ENCODE measurements at places on chromosomes 5 and 9.

DNA sequence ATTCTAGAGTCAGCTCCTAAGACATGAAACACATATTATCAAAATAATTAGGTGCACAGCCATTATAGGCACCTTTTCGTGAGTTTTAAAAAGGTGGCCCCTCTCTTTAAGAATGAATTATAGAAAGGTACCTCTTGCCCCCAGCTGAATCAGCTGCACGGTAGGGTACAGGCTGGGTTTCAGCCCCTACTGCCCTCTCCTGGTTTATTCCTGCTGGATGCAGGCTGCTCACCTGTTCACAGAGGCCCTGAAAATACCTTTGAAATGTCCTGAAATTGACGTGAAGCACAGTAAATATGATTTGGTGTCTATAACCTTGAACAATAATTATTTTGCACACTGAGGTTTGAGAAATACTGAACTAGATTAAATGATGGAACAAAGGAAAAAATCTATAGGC is 504.8 kb upstream of the SGCD start:
- DNase-seq = no peak

DNA sequence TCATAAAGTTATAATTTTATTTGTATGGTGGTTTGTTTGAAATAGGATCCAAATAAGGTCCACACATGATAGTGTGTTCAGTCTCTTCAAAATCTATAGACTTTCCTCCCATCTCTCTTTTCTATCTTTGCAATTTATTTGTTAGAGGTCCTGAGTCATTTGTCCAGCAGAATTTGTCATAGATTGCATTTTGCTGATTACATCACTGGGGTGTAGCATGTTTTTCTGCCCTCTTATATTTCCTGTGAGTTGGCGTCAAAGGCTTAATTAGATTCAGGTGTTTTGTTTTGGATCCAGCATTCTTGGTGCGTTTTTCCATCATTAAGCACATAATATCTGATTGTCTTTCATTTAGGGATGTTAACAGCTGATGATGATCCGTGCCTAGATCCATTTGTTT is 15.0 kb downstream of the CYFIP2 start:
- no peak for DNase-seq

- DNase-seq = no peak
Measured at GRCh38 chr5:133428072-133428660, 184.2 kb downstream of the FSTL4 start.

- DNase-seq = no peak
Measured at GRCh38 chr5:173625673-173626504, 9.4 kb upstream of the BOD1 start.

DNA sequence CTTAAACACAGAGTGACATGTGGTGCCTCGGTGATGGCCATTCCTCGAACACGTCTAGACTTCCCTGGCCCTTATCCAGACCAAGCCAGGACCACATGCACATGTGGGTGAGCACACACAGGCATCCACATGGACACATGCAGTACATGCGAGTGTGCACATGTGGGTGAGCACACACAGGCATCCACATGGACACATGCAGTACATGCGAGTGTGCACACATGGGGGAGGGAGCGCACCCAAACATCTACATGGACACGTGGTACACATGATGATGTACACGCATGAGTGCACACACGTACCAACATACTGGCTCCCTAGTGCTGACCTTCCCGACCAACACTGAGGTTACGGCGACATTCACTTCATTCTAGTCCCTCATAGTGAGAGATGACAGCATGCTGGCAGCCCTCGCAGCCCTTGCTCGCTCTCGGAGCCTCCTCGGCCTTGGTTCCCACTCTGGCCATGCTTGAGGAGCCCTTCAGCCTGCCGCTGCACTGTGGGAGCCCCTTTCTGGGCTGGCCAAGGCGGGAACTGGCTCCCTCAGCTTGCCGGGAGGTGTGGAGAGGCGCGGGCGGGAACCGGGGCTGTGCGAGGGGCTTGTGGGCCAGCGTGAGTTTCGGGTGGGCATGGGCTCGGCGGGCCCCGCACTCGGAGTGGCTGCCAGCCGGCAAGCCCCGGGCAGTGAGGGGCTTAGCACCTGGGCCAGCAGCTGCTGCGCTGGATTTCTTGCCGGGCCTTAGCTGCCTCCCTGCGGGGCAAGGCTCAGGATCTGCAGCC is 186.8 kb downstream of the HSPA4 start:
- no peak for DNase-seq

DNA sequence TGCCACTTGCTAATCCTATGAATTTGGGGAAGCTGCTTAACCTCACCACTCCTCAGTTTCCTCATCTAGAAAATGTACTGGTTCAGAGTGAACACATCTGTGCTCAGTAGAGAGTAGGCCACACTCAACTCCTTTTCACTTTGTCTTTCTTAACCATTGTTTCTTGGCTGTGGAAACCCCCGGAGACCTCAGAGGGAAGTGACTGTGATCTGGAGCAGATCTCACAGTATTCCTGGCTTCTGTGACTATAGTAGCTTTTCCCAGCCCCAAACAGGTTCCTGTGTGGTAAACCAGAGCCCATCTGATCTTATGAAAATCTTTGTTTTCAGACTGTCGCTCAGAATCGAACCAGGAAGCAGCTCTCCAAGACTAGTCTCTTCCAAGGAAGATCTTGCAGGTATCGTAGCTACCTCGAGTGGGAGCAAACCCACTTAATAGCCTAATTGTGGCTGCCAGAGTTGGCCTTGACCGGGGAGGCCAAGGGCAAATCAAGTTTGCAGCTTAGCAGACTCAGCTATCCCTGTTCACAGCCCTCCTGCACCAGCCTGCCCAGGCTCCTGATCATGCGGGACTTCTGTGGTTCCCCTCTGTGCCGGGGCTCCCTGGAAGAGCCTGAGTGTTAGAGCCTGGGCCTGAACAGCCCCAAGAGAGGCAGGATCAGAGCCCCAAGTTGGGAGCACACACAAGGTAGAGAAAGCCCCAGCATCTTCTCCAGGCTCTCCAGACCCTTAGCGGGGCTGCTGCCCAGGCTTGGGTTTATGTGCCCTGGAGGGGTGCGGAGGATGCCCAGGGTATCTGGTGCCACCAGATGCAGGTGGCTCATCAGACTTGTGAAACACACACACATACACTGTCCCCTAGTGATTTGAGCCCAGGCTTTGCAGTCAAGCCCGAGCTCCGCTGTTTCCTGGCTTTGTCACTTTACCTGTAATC is 52.2 kb upstream of the ANGPTL2 start:
- DNase-seq = no peak

GRCh38 chr9:20619487-20620200 is 2.7 kb downstream of the MLLT3 start:
- no peak for DNase-seq

- no peak for DNase-seq
Measured at GRCh38 chr5:50832657-50833284, 166.3 kb downstream of the PARP8 start.

- no peak for DNase-seq
Measured at GRCh38 chr9:89304020-89304833, 6.8 kb upstream of the CKS2 start.

DNA sequence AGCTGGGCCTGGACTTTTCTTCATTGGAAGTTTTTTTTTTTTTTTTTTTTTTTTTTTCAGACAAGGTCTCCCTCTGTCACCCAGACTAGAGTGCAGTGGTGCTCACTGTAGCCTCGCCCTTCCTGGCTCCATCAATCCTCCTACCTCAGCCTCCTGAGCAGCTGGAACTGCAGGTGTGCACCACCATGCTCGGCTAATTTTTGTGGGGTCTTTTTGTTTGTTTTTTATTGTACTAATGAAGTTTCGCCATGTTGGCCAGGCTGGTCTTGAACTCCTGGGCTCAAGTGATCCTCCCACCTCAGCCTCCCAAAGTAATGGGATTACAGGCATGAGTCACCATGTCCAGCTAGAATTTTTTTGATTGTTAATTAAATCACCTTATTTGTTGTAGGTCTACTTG is 3.6 kb downstream of the DNAJC18 start:
- DNase-seq = no peak

- DNase-seq = no peak
Measured at GRCh38 chr5:146877178-146877681, 1.3 kb downstream of the PPP2R2B start.

DNA sequence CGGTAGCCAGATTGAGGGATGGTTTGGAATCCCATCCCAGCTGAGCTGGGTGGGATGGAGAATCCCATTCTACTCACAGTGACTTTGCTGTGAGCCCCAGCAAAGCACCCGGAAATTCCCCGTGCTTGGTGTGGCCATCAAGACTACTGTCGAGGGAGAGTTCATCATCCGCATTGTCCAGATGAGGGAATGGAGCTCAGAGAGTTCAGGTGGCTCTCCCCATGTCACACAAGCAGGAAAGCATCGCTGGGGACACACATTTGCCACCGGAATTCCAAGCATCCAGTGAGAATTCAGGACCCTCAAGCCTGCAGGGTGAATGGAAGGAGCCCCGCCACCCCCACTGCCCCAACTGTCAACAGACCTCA is 54.4 kb downstream of the HRH2 start:
- DNase-seq = no peak

- no peak for DNase-seq
Measured at GRCh38 chr9:32265037-32265436, 119.4 kb upstream of the ACO1 start.

GRCh38 chr9:136312436-136312835 is 8.5 kb upstream of the CCDC187 start:
- DNase-seq = no peak

DNA sequence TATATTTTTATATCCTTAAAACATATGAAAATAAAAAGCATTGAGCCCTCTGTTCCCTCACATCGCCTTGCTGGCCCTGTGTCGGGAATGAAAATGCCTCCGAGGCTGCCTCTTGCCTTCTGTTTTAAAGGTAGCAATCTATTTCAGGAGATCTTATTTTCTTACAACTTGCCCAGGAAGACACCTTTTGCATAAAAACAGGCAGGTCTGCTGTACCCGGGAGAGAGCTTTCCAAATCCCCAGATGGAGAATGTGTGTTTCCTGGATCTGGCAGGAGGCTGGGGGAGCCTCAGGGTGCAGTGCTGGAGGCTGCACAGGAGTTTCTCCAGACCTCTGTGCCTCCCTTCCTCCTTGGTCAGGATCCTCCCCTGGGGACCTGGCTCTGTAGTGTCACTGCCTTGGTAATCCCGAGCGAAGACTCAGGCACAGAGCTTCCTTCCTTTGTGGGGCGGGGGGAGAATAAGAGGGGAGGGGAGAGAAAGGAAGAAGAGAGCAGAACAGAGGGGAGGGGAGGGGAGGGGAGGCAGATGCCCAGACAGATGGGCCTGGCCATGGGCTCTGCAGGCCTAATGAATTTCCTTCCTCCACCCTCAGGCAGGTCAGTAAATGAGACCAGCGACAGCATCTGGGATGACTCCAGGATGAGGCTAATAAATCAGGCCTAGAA is 104.0 kb upstream of the BOD1 start:
- DNase-seq = no peak

DNA sequence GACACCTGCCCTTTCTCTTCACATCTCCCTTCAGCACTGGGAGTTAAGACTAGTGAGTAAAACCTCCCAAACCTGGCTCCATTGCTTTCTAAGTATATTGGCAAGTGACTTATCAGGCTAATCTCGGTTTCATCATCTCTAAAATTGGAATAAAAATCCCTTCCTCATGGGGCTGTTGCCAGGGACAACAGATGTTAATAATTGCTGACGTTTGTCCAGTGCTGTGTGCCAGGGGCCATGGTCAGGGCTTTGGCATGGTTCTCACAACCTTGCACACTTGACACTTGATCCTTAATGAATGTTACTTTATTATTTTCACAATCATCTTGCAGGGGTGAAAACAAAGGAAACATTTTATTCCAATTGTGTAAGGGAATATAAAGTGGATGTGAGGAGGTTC is 1262.0 kb upstream of the WWC1 start:
- DNase-seq = no peak

- DNase-seq = no peak
Measured at GRCh38 chr5:72667708-72668107, 148.8 kb upstream of the TNPO1 start.

DNA sequence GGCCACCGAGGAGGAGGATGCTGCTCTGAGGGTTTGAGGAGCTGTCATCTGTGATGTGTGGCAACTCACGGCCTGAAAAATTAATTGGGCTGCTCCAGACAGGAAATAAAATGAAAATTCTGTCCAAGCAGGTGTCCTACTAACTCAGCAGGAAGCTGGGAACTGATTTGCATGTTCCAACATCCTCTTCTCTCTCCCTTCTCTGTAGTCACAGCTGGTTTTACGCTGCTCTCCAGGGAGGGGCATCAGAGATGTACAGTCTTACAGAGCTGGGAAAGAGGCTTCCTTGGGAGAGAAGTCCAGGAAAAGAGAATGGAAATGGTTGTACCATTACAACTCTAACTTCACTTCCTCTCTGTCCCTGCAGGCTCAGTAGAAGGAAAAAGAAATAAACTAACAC is 24.2 kb upstream of the SIL1 start:
- no peak for DNase-seq

DNA sequence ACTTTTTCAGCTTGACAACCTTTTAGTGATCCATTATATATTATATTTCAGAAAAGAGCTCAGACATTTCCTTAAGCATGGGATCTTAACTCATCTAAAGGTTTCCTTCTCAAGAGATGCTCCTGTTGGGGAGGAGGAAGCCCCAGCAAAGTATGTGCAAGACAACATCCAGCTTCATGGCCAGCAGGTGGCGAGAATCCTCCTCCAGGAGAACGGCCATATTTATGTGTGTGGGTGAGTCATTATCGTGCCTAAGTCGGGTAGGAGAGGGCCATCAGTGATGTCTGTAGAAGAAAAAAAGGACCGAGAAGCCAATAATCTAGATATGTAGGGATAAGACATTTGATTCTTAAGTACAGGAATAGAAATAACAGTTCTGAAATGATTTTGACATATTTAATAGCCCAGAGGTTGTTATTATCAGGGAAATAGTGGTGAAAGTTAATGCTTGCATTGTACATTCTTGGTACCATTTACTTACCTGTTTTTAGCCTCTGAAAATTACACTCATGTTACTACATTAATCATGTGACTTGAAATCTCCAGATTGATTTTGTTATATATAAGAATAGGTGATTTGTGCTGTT is 28.2 kb downstream of the MTRR start:
- no peak for DNase-seq

GRCh38 chr5:93595420-93596147 is 12.6 kb downstream of the NR2F1 start:
- no peak for DNase-seq

- DNase-seq = no peak
Measured at GRCh38 chr9:97064176-97064575, 25.2 kb upstream of the CTSV start.

DNA sequence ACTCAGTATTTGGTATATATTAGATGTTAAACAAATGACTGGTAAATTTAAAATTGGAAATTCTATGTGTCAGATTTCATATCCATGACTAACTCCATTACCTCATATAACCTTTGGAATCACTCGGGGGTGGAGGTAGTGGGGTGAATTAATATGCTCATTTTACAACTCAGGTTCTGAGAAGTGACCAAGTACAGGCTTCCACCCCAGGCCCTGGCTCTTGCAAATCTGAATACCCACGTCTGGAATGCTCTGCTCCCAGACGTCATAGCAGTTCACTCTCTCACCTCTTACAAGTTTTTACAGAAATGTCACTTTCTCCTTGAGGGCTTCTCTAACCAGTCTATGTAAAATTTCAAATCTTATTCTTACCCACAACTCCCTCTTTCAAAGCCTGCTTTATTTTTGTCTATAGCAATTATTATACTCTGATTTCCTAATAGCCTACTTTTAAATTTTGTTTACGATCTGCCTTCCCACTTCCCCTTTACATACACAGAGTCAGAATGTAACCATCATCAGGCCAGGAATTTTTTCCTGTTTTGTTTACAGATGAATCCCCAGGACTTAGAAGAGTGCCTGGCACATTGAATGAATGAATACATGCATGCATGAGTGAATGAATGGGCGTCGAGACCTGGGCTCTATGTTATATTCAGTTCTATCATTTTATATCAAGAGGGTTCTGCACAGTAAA is 134.1 kb upstream of the IFNE start:
- DNase-seq = no peak
